CD8-positive, alpha-beta memory T cell (primary cell): ENCODE measurements at places on chromosomes 11 and 22.

GRCh38 chr22:22847241-22847640, 40.4 kb upstream of the IGLL5 start:
- H3K4me1 ChIP-seq, result peaks cover 10% of the 10 kb centered on the region
- DNase-seq, result no peak
- H3K4me3 ChIP-seq, result no peak overlapping the region

DNA sequence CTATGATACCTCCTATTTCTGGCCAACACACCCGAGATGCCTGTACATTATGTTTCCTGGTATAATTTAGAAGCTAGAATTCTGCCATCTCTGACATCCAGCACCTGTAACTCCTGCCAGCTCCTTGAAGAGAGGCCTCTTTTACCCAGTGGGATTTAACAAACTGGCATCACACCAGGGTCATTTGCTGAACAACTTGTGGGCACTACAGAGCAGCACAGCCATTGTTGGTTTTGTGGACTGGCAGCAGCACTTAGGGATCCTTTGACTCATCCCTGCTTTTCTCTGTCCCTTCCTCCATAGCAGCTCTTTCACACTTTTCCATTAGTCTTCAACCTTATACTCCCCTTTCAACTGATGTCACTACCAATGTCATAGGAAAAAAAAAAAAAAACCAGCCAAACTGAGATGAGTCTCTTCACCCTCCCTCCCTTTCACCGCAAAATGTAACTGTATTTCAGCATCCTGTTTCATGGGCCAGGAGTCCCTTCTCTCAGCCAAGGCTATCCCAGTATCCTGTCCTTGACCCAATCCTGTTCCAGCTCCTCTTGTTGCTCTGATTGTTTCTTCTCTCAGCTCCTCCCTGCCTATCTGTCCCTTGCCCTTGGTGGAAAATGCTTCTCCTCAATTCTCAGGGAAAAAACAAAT, 68.7 kb downstream of the PPFIBP2 start:
- no peak overlapping the region for H3K27ac ChIP-seq
- peaks cover 3% of the 10 kb centered on the region for H3K27me3 ChIP-seq
- no peaks in the 10 kb centered on the region for H3K36me3 ChIP-seq
- peaks cover 10% of the 10 kb centered on the region for H3K4me1 ChIP-seq
- H3K4me3 ChIP-seq, result no peak overlapping the region

DNA sequence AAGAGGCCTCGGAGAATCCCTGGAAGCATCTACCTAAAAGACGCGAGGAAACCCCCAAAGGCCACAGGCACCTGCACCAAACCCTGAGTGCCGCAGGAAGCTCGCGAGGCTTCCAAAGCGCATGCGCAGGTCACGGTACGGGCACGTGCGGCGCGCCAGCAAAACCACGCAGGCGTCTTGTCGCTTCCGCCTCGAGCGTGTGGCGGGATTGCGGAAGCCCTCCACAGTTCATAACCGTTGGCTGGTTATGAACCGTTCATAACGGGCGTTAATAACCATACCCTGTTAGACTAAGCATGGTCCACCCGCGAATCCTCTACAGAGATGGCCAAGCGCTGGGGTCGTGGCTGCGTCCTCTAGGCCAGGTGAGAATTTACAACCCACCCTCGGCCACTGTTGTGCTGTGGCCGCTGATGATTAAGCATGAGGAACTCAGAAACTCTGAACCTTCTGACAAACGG, 46.4 kb downstream of the MORC2 start:
- peak overlapping the region; percentile 44 for H3K4me3 ChIP-seq
- DNase-seq, result peak; percentile 92
- H3K4me1 ChIP-seq, result peaks cover 22% of the 10 kb centered on the region
- peak overlapping the region; percentile 9 for H3K27ac ChIP-seq
- no peaks in the 10 kb centered on the region for H3K27me3 ChIP-seq

DNA sequence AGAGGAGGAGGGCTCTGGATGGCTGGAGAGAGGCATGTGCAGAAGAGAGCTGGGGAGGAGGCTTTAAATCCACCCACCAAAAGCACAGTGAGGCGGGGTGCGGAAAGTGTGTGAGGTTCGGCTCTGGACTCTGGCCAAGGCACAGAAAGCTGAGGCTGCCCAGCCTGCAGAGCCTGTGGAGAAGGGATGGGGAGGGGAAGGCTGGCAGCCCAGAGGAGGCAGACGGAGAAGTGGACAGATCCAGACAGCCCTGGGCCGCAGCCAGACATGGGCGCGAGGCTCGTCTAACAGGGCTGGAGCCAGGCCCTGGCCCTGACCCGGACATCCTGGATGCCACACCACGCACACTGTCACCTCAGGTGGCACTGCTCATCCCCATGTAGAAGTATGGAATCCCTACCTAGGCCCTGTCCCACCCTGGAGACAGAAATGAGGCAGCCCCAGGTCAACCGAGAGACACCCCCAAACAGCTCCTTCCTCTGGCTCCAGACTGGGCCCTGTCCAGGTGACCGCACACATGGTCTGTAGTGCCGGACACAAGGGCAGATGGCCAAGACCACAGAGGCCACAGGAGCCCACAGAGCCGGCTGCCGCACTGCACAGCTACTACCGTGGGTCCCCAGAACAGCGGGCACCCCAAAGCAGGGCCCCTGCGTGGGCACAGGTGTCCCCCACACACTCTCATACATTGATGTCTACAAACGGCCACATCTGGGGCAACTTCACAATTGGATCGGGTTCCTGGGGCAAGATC, 16.6 kb upstream of the MOB2 start:
- no peaks in the 10 kb centered on the region for H3K4me1 ChIP-seq
- H3K36me3 ChIP-seq, result no peaks in the 10 kb centered on the region
- no peak overlapping the region for H3K27ac ChIP-seq
- H3K4me3 ChIP-seq, result no peak overlapping the region
- DNase-seq, result no peak
- no peaks in the 10 kb centered on the region for H3K27me3 ChIP-seq

GRCh38 chr11:117420143-117420485, 92.5 kb downstream of the CEP164 start:
- no peaks in the 10 kb centered on the region for H3K36me3 ChIP-seq
- no peaks in the 10 kb centered on the region for H3K4me1 ChIP-seq
- H3K27ac ChIP-seq, result no peak overlapping the region

- no peak overlapping the region for H3K27ac ChIP-seq
- no peaks in the 10 kb centered on the region for H3K4me1 ChIP-seq
- H3K27me3 ChIP-seq, result no peaks in the 10 kb centered on the region
- peaks cover 17% of the 10 kb centered on the region for H3K36me3 ChIP-seq
- H3K4me3 ChIP-seq, result no peak overlapping the region
Observed at GRCh38 chr11:43921561-43922294, 20.7 kb upstream of the C11orf96 start.

- no peaks in the 10 kb centered on the region for H3K4me1 ChIP-seq
- H3K4me3 ChIP-seq, result no peak overlapping the region
- no peak overlapping the region for H3K27ac ChIP-seq
- H3K27me3 ChIP-seq, result no peaks in the 10 kb centered on the region
- no peak for DNase-seq
- H3K36me3 ChIP-seq, result no peaks in the 10 kb centered on the region
Observed at GRCh38 chr11:2797121-2797711, 88.4 kb downstream of the CDKN1C start.

DNA sequence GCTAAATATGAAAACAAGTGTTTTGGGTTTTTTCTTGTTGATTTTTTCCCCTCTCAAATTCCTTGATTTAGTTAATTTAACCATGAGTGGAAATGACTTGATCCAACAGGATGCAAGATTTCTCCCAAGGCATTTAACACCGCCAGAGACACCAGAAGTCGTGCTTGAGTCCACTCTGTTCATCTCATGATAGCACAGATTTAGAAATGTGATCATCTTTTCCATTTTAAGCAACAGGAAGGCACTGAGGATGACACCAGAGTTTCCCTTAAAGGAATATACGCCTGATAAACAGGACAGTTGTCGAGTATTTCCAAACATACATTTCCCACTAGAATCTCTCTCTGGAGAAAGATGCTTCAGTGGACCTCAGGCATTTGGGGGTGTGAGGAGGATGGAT, 318.7 kb downstream of the CADM1 start:
- H3K27me3 ChIP-seq, result no peaks in the 10 kb centered on the region
- H3K4me3 ChIP-seq, result no peak overlapping the region
- no peaks in the 10 kb centered on the region for H3K36me3 ChIP-seq
- no peak overlapping the region for H3K27ac ChIP-seq

- no peak overlapping the region for H3K27ac ChIP-seq
- DNase-seq, result no peak
- no peak overlapping the region for H3K4me3 ChIP-seq
- H3K4me1 ChIP-seq, result no peaks in the 10 kb centered on the region
Observed at GRCh38 chr11:134120921-134121526, 52.2 kb downstream of the JAM3 start.

DNA sequence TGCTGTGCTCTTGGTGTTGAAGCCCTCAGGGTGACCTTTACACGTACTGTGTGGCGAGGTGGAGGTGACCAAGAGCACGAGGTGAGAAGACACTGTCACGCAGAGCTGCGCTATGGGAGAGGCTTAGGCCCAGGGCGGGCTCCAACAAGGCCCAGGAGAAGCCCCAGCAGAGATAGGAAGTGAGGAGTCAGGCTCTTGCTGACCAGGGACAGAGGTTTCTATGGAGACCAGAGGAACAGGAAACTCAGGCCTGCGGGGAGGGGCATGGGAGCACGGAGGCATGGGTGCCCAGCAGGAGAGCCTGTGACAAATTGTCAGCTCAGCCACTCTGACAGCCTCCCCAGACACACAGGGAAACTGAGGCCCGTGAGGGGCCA, 15.8 kb downstream of the DGKZ start:
- H3K27ac ChIP-seq, result peak overlapping the region; percentile 76
- H3K36me3 ChIP-seq, result peaks cover 18% of the 10 kb centered on the region
- no peak overlapping the region for H3K4me3 ChIP-seq
- peaks cover 59% of the 10 kb centered on the region for H3K4me1 ChIP-seq
- DNase-seq, result no peak
